ENCODE measurements at places on chromosomes 4 and X.

- no peak for DNase-seq
Measured at GRCh38 chr4:13527192-13527980, 16.9 kb downstream of the NKX3-2 start.

GRCh38 chrX:21156632-21157031 lies 217.6 kb upstream of the CNKSR2 start:
- no peak for DNase-seq

GRCh38 chr4:29581457-29581856 lies 1138.7 kb upstream of the PCDH7 start:
- no peak for DNase-seq

GRCh38 chr4:42280327-42281095 lies 116.8 kb upstream of the SHISA3 start:
- DNase-seq, result no peak

DNA sequence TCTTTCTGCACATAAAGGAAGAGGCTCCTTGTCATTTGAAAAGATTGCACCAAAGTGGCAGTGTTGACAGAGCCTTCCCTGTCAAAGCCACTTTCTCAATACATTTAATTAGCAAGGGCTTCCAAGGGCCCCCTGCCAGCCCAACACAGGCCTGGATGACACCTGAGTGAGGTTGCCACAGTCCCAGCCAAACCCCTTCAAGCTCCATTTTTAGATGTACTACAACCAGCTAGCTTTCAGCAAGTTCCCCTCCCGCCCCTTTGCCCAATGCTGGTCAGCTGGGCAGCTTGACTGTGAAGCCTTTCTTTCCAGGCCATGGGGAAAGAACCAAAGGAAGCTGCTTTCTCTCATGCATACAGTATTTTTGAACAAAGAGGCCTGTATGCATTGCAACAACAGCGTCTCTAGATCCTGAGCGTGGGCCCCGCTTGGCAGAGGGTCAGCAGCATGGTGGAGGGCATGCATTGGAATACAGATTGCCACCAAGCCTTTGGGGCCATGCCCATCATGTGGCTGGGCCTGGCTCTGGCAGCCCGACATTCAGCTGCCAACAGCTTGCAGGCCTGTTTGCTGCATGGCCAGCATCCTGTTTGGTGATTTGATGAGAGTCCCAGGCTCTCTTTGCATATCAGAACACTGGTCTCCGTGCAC lies 261.1 kb upstream of the GATB start:
- DNase-seq, result no peak

Data from left renal pelvis (tissue), 4 donors.